A549 treated with GW870086 at 1 μM for 4 hours (cell line): ENCODE measurements at places on chromosomes 5 and 9. TPM values are rescaled to one million over a fixed set of nuclear protein-coding genes. Genes with fewer than 3 reads are reported as not detected.

Gene PCDHGA5
- total RNA-seq, result 0.08 to 0.22 TPM (median 0.12 TPM) in 5 replicates

Gene LECT2
- not detected in 5 replicates for total RNA-seq

Gene PCDHA11
- total RNA-seq, result 0.06 to 0.96 TPM (median 0.11 TPM) in 5 replicates

Gene GARIN3
- not detected in 5 replicates for total RNA-seq

Gene ANKRD34B
- total RNA-seq, result 0.05 to 0.12 TPM (median 0.06 TPM) in 4 of 5 replicates, not detected in the other

Gene RUFY1
- total RNA-seq, result 24.8 to 29.0 TPM (median 28.0 TPM) in 5 replicates

Gene APBA1
- total RNA-seq, result 0.13 to 0.48 TPM (median 0.15 TPM) in 5 replicates

Gene ENC1
- 6.1 to 7.1 TPM (median 6.4 TPM) in 5 replicates for total RNA-seq

Gene FOXD4L4
- 0.06 to 0.07 TPM (median 0.06 TPM) in 3 of 5 replicates, not detected in the others for total RNA-seq

Gene SH3RF2
- 2.5 to 3.8 TPM (median 3.6 TPM) in 5 replicates for total RNA-seq

Gene NR5A1
- total RNA-seq, result 0.06 to 0.13 TPM (median 0.10 TPM) in 4 of 5 replicates, not detected in the other

Gene PCDHA7
- total RNA-seq, result 0.08 to 0.13 TPM (median 0.10 TPM) in 5 replicates

Gene RAB3C
- total RNA-seq, result 0.23 TPM in 1 of 5 replicates, not detected in the others

Gene CTNND2
- total RNA-seq, result not detected in 5 replicates

Gene PCDHGC3
- 5.4 to 6.5 TPM (median 5.8 TPM) in 5 replicates for total RNA-seq

Gene MPDZ
- 8.9 to 13.0 TPM (median 11.7 TPM) in 5 replicates for total RNA-seq

Gene C9
- not detected in 5 replicates for total RNA-seq

Gene LURAP1L
- total RNA-seq, result 23.6 to 33.9 TPM (median 32.4 TPM) in 5 replicates

Gene FRMD3
- 4.8 to 7.6 TPM (median 6.2 TPM) in 5 replicates for total RNA-seq

Gene SLC6A7
- 0.03 to 0.05 TPM in 2 of 5 replicates, not detected in the others for total RNA-seq

Gene APC
- total RNA-seq, result 5.9 to 13.0 TPM (median 10.4 TPM) in 5 replicates

Gene P4HA2
- total RNA-seq, result 44.8 to 51.8 TPM (median 50.6 TPM) in 5 replicates

Gene GLDC
- 14.1 to 16.4 TPM (median 14.6 TPM) in 5 replicates for total RNA-seq

Gene SSBP2
- total RNA-seq, result 10.6 to 11.7 TPM (median 11.0 TPM) in 5 replicates

Gene JAK2
- total RNA-seq, result 1.9 to 3.5 TPM (median 3.0 TPM) in 5 replicates

Gene IFNK
- not detected in 5 replicates for total RNA-seq

Gene NPR3
- total RNA-seq, result 15.9 to 22.0 TPM (median 20.7 TPM) in 5 replicates

Gene ADGRD2
- total RNA-seq, result not detected in 5 replicates

Gene TEK
- 0.07 to 0.16 TPM (median 0.11 TPM) in 5 replicates for total RNA-seq

Gene FOXD1
- total RNA-seq, result 14.7 to 22.1 TPM (median 19.3 TPM) in 5 replicates
